GM12878 (cell line): ENCODE measurements at places on chromosomes 5 and 9.

- DNase-seq = peak; percentile 79
Observed at GRCh38 chr5:160442824-160443431, 21.3 kb downstream of the PTTG1 start.

GRCh38 chr5:107937204-107937603 is 266.5 kb upstream of the EFNA5 start:
- DNase-seq = no peak

GRCh38 chr5:179668391-179668790 is 12.4 kb downstream of the CBY3 start:
- DNase-seq = no peak

GRCh38 chr9:94934816-94935328 is 208.4 kb downstream of the AOPEP start:
- DNase-seq = no peak

DNA sequence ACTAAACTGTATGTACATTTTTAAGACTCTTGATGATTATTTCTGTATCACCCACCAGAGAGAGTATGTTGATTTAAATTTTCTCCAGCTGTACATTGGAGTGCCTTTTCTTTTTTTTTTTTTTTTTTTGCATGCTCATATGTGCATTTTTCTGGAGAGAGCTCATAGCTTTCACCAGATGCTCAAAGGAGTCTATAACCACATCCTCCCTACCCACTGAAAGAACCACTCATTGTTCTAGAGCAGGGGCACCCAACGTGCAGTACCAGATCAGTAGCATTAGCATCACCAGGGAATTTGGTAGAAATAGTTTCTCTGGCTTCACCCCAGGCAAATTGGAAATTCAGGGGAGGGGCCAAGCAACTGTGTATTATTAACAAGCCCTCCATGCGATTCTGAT is 53.9 kb upstream of the TMEM171 start:
- no peak for DNase-seq

DNA sequence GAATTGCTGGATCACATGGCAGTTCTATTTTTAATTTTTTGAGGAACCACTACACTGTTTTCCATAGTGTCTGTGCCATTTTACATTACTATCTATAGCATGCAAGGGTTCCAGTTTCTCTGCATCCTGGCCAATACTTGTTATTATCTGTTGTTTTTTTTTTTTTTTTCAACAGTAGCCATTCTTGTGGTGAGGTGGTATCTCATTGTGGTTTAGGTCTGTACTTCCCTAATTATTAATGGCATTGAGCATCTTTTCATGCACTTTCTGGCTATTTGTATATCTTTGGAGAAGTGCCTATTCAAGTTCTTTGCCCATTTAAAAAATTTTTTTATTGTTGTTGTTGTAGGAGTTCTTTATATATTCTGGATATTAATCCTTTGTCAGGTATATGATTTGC is 97.7 kb downstream of the GDNF start:
- no peak for DNase-seq
